Activated T-helper 1 cell treated with anti-CD3 and anti-CD28 coated beads, Interleukin-2, amount 50 U/mL, for 16 hours (primary cell): ENCODE measurements at places on chromosomes 1 and 21.
A peak's percentile ranks its signal among the peaks of the same experiment; 100 is the strongest.

DNA sequence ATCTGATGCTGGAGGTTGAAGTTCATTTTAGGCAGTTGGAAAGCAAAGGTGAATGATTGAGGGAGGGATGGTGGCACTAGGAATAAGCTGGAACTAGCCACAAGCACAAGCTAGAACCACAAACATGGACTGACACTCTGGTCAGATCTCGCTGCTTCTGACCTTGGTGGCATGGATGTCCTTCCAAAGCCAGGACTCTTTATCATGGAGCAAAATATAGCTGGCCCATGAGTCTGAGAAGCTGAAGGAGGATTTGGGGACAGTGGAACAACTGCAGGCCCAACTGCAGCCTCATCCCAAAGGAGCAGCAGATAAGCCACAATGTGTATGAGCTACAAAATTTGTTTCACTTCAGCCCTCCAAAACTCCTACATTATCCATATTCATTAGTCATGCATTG, 35.5 kb downstream of the SRSF11 start:
- DNase-seq, result no peak

GRCh38 chr1:234609691-234610042, 311 bp downstream of the IRF2BP2 start:
- no peak for DNase-seq

GRCh38 chr1:154557939-154558719, at the start of gene UBE2Q1:
UBE2Q1 (minus strand) TSS chr1:154558662; CDS start chr1:154558553, 109 bp downstream.
- DNase-seq, result peak; percentile 26

DNA sequence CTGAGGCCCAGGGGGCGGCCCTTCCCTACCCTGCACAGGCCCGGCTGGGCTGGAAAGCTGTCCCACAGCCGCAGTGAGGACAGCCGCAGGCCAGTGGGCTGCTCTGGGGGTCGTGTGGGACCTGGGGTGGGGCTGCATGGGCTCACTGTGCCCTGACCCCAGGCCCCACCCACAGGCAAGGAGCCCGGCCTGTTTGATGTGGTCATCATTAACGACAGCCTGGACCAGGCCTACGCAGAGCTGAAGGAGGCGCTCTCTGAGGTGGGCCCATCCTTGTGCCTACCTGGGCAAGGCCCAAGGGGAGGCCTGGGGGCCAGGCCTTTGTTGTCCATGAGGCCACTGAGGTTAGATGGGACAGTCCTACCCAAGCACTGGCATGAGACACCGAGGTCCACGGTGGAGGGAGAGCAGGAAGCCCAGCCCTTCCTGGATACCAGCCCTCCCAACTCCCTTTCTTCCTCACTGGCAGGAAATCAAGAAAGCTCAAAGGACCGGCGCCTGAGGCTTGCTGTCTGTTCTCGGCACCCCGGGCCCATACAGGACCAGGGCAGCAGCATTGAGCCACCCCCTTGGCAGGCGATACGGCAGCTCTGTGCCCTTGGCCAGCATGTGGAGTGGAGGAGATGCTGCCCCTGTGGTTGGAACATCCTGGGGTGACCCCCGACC, 1.4 kb upstream of the GJC2 start:
- no peak for DNase-seq

GRCh38 chr1:164598719-164599118, 39.7 kb downstream of the PBX1 start:
- no peak for DNase-seq

- no peak for DNase-seq
Observed at GRCh38 chr1:182035097-182035770, 26.3 kb downstream of the ZNF648 start.

GRCh38 chr1:18128298-18128697, 20.7 kb downstream of the IGSF21 start:
- no peak for DNase-seq

GRCh38 chr1:165224504-165224903, 132.0 kb downstream of the LMX1A start:
- DNase-seq, result no peak
